Esophagus muscularis mucosa (tissue), 4 donors: ENCODE measurements at places on chromosomes 7 and 10. TPM values are rescaled to one million over a fixed set of nuclear protein-coding genes. Genes with fewer than 3 reads are reported as not detected.

- no peaks in the 10 kb centered on the region for H3K27me3 ChIP-seq
- H3K27ac ChIP-seq = no peak overlapping the region
- no peak overlapping the region for H3K4me3 ChIP-seq
- H3K4me1 ChIP-seq = peaks cover 9% of the 10 kb centered on the region
- no peaks in the 10 kb centered on the region for H3K36me3 ChIP-seq
These were observed 150.9 kb downstream of the SEMA3A start for GRCh38 chr7:84043661-84044191.

DNA sequence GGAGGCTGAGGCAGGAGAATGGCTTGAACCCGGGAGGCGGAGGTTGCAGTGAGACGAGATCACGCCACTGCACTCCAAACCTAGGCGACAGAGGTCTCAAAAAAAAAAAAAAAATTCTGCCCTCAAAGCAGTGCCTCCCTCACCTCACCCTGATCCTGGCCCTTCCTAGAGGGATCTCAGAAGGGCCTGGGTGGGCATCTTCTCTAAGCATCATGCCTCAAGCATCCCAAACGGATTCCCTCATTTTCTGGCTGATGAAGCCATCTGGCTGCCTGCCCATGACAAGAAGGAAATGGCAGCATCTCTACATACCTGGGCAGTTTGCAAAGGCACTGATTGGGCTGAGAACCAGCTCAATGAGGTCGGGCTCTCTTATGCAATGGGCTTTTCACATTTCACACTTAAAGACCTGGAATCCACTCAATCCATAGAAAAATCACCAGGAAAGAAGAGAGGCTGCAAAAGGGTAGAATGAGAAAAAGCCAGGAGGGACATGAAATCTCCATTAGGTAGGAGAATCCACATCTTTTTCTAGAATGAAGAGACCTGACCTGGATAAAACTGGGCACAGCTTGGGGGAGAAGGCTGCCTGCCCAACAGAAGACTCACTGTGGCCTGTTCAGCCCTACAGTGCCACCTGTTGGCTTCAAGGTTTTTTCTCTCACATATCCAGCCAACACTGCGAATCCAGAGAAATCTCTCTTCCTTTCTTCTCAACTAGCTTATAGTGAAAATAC, 48.1 kb downstream of the PDLIM1 start:
- H3K36me3 ChIP-seq = peaks cover 55% of the 10 kb centered on the region
- H3K4me1 ChIP-seq = peaks cover 13% of the 10 kb centered on the region
- DNase-seq = peak; percentile 80
- H3K27ac ChIP-seq = no peak overlapping the region
- no peak overlapping the region for H3K4me3 ChIP-seq

DNA sequence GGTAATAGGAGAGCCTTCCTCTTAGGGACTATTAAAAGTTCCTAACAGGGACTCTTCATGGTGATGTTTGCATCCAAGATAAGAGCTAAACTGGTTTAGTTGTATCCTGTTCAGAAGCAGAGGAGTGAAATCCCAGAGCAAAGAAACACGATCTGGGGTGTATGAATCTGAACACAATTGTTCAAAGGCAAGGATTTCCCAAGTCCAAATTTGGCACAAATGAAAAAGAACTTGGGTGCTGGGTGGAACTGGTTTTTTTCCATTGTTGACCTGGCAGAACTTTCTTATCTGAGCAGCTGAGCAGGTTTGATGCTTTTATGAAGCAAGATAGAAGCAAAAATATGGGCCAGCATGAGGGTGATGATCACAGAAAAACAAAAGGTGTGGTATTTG, 6.0 kb downstream of the AGFG2 start:
- H3K27ac ChIP-seq = peak overlapping the region; percentile 92
- H3K4me1 ChIP-seq = peaks cover 97% of the 10 kb centered on the region
- H3K27me3 ChIP-seq = no peaks in the 10 kb centered on the region
- no peak for DNase-seq
- H3K4me3 ChIP-seq = peak overlapping the region; percentile 23

DNA sequence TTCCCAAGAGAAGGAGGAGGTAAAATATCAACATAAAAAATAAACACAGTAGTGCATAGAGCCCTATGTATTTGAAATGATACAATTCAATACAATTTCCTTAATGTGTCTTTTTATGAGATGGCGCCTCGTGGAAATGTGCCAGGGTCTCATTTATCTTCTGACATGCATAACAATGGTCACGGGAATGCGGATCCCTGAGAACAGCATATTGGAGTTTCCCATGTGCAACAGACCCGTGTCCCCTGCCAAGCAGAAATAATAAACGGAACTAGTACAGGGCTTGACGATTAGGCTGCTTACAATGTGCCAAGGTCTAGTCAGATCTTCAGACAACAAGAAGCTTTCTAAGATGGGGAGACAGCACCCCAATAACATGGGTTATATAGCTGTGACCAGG, 217.9 kb downstream of the ARHGAP21 start:
- H3K27me3 ChIP-seq = no peaks in the 10 kb centered on the region
- no peak for DNase-seq
- no peaks in the 10 kb centered on the region for H3K36me3 ChIP-seq
- no peak overlapping the region for H3K4me3 ChIP-seq

Gene STX1A
- 16.0 TPM for total RNA-seq

Gene SPDYE6
- not detected for total RNA-seq

Gene DOCK4
- 25.3 TPM for total RNA-seq
